ENCODE measurements at places on chromosomes 12 and 14.

- DNase-seq: peak; percentile 62
Measured at GRCh38 chr12:538731-539539, 79.2 kb downstream of the B4GALNT3 start.

DNA sequence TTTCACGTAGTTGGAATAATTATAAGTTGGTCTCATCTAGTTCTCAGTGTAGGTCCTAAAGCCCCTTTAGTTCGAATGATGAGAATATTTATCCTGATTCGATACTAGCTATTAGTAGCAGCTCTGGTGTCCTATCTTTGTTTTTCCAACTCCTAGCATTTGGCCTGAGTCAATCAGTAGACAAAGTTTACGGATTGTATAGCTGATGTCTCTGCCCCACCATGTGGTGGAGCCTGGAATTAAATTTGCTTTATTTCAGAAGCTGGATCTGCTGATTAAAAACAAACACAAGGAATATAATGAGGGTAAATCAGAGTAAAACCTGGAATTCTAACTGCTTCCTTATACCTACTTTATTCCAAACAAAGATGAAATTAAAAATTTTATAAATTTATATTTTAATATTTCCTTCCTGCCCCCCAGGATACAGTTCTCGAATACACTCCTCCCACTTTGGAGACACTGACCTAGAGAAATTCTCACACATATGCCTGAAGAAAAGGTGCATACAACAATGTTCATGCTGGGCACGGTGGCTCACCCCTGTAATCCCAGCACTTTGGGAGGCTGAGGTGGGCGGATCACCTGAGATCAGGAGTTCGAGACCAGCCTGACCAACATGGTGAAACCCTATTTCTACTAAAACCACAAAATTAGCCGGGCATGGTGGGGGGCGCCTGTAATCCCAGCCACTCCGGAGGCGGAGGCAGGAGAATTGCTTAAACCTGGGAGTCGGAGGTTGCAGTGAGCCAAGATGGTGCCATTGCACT, 7.6 kb upstream of the BRMS1L start:
- peak; percentile 41 for DNase-seq

- no peak for DNase-seq
Measured at GRCh38 chr12:117646520-117646919, 285.1 kb upstream of the NOS1 start.

GRCh38 chr12:54879150-54879549, 24.8 kb downstream of the MUCL1 start:
- peak; percentile 42 for DNase-seq

GRCh38 chr12:69651922-69652321, 41.2 kb upstream of the LRRC10 start:
- DNase-seq: no peak

GRCh38 chr14:33564774-33565630, 385.9 kb downstream of the EGLN3 start:
- DNase-seq: peak; percentile 30

GRCh38 chr14:56196274-56196673, 78.1 kb downstream of the PELI2 start:
- DNase-seq: peak; percentile 75

- DNase-seq: no peak
Measured at GRCh38 chr14:78083837-78084236, 86.3 kb upstream of the NRXN3 start.

DNA sequence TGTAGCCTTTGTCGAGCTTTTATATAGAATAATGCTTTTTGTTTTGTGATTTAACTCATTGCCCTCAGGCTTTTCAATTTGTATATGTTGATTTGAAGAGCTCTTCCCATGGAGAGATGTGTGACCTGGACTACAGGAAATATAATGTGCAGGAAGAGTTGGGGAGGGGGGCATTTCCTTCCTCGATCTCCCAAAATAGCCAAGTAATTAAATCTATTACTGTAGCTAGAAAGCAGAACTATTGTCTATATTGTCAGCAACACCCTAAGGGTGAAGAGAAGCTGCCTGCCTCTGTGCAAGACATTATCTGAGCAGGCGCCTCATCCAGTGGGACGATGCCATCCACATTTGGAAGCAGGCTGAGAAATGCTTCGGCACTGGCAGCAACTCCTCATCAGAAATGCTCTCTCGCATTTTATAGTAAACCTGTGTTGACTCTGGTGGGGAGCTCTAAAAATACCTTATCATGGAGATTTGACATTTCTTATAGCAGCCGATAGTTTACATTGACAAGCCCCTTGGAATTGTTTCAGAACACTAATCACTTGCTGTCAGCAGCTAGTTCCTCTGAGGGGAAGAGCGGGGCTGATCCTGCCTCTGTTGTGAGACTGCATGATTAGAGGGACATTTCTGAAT, 392.5 kb upstream of the RGS6 start:
- DNase-seq: no peak

DNA sequence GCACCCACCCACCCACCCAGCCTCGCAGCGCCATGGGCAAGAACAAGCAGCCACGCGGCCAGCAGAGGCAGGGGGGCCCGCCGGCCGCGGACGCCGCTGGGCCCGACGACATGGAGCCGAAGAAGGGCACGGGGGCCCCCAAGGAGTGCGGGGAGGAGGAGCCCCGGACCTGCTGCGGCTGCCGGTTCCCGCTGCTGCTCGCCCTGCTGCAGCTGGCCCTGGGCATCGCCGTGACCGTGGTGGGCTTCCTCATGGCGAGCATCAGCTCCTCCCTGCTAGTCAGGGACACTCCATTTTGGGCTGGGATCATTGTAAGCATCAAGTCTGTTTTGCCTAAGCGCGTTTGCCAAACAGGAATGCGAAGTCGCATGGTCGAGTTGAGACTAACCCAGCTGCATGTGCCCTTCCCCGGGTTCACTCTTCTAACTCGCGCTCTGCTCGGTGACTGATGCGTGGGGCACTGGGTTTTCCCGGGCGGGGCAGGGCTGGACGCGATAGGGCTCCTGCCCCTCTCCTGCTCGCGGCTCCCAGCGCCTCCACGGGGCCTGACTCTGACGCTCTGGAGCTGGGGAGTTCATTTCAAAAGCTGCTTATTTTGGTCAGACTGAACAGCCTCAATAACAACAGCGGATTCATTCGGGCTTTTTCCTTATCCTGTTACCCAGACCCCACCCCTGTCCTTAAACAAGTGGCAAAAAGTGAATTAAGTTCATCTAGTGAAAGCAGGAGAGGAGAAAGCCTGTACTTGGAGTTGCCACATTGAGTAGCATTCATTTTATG, 458 bp downstream of the SSPN start:
- peak; percentile 40 for DNase-seq

GRCh38 chr12:120116441-120116791, at the start of gene RAB35:
RAB35 (minus strand) TSS chr12:120116753; CDS start chr12:120116650, 103 bp downstream.
- no peak for DNase-seq

GRCh38 chr14:53896726-53897125, 59.9 kb downstream of the BMP4 start:
- peak; percentile 61 for DNase-seq

DNA sequence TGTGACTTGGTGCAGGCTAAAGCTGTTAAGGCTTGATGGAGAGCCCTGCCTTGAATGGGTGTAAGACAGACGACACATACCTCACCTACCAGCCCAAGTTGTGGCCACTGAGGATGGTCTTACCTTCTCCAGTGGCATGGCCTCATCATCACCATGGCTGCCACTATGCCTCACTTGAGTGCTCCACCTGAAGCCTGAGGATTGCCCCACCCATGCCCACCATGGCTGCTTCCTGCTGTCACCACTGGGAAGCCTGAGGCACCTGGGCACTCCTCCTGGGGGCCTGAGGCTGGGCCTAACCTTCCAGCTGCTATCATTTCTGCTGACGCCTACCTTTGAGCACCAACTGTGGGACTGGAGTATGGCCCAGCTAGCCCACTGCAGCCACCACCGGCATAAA, 1605.7 kb upstream of the FLRT2 start:
- DNase-seq: no peak

- DNase-seq: no peak
Measured at GRCh38 chr14:52461721-52462120, 90.6 kb downstream of the TXNDC16 start.

- DNase-seq: no peak
Measured at GRCh38 chr12:6181583-6182278, 18.5 kb upstream of the CD9 start.

DNA sequence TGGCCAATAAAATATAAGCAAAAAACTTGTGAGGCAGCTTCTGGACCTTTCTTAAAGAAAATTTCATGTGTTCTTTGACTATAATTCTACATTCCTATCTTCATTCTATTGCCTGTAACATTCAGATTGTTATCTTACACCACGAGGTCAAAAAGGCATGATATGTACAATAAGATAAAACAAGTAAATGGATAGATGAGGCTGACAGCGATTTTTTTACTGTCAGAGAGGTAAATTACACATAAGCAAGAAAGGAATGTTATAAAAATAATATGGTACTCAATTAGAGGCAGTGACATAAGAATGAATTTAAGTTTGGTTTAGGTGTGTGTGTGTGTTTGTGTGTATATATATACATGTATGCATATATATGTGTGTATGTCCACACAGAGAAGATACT, 660.0 kb downstream of the C12orf50 start:
- no peak for DNase-seq

DNA sequence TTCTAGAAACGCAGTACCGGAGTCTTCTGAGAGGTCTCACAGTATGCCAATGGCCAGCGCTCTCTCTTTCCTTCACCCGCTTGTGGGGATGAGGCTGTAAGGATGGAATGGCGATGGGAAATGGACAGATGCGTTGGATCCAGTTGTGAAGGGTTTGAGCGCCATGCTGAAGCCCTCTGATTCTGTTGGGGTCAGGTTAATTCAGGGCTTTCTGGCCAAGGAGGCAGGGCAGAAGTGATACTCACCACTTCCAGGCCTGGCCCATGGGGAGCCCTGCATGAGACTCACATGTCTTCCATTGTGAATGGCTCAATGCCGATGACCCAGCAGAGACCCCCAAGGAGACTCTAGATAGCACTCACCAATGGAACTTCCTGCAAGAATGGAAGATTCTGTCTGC, 114.3 kb downstream of the BCL11B start:
- no peak for DNase-seq

- peak; percentile 74 for DNase-seq
Measured at GRCh38 chr14:64891839-64892375, 12.2 kb upstream of the SPTB start.

DNA sequence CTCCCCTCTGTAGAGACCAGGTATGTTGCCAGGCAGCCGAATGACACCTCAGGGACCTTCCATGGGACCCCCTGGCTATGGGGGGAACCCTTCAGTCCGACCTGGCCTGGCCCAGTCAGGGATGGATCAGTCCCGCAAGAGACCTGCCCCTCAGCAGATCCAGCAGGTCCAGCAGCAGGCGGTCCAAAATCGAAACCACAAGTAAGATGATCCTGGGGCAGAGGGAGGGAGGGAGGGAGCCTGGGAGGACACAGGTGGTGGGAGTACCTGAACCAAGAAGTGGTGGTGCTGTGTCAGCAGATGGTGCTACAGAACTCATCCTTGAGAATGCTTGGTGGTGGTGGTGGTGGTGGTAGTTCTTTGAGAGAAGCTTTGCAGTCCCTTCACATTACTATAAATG, 1.0 kb downstream of the SMARCD1 start:
- no peak for DNase-seq

DNA sequence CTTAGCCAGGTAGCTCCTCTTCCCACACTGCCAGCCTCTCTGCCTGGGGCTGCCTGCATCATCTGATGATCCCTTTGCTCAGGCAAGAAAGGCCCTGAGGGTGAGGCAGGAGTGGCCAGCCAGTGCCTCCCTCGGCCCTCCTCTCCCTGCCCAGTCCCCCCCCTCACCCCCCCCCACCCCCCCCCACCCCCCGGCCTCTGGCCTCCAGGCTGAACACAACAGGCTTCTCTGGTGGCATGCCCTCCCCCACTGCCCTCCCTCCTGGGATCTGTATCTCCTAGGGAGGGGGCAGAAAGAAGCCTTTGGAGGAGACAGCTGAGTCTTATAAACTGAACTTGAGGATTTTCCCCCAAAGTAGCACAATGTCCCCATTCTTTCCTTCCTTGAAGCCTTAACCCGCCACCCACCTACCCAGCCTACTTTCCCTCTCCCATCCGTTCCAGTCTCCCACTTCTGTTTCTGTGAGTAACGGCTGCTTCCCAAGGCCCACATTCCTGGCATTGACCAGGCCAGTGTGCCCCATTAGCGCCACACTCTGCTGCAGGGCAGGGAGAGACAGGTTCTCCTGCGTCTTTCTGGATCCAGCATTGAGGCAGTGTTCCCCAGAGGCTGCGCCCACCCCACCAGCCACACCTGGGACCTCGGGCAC, 82.1 kb downstream of the B4GALNT3 start:
- DNase-seq: no peak

GRCh38 chr14:100116134-100116533, 43.3 kb downstream of the DEGS2 start:
- no peak for DNase-seq

DNA sequence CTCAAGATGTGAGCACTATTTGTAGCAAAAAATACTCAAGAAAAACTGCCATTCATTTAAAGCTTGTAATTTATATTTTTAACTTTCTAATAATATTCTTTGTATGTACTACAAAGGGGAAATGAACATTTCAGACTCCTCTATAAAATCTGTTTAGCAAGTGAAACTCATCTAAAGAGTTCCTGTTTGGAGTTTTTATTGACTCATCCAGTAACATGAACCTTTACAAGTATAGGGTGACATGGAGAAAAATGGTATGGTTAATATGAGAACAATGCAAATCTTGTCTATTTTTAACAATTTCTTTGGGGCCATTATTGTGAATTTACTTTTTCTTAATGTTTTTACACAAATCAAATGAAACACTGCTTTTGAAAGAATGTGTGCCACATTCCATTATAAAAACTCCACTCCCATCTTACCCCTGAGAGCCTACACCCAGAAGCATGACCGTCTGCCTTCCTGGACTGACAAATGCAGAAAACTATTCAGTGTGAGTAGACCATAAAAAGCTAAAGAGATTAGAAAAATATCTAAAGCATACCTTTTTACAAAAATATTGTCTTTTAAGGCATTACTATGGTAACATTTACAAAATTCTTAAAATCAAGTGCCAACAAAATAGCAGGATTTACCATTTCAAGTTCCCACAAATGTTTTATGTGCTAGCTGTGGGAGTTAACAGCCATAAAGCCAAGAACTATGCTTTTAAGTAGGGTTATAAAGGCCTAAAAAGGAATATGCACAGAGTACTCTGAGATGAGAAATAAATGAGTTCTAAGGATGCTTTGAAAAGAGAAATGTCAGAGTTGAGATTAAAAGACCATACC, 144.0 kb downstream of the ADAMTS20 start:
- peak; percentile 4 for DNase-seq

DNA sequence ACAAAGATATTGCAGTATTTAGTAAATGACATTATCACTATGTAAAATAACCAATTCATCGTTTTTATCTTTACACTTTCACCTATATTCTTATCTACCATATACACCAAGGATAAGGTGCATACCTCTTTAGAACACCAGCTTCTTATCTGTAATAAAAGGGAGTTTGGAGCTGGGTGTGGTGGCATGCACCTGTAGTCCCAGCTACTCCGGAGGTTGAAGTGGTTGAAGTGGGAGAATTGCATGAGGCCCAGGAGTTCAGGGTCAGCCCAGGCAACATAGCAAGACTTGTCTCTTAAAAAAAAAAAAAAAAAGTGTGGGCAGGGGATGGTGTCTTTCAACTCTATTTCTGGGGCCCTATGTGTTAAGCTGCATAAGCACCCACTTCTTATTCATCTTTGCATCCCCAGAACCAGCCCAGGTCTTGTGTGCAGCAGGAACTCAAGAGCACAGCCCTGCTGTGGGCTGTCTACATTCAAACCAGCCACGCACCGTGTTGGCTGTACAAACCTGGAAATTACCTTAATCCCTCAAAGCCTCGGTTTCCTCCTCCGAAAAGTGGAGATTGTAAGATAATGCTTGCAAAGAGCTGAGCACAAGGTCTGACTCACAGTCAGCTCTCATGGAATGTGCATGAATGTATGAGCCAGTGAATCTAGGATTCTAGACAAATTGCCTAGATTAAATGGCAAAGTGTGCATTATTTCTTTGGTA, 256.6 kb upstream of the FOXN3 start:
- peak; percentile 47 for DNase-seq

GRCh38 chr12:51932218-51933076, 19.1 kb upstream of the ACVR1B start:
- DNase-seq: no peak
